Stimulated activated naive CD4-positive, alpha-beta T cell (primary cell): ENCODE measurements at places on chromosomes 5 and 9.
A peak's percentile ranks its signal among the peaks of the same experiment; 100 is the strongest.

DNA sequence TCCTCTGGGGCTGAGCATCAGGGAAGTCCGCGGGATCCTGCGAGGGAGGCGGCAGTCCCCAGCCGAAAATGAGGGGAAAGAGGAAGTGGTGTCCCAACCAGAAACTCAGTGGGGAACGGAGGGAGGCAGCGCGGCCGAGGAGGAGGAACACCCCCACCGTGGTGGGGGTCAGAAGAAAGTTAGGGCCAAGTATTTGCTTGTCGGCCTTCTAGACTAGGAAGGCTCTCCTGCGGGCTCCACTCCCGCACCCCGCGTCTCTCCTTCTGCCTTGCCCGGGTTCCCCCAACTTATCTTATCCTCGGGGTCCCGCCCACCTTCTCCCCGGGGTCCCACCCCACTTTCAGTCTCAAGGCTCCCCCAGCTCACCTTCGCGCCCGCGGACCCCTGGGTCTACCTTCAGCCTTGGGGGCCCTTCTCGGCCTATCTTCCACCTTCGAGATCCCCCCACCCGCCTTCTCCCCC is 557 bp upstream of the PHF2 start:
- peak; percentile 56 for DNase-seq

- DNase-seq, result no peak
Observed at GRCh38 chr5:82522897-82523296, 244.7 kb upstream of the RPS23 start.

DNA sequence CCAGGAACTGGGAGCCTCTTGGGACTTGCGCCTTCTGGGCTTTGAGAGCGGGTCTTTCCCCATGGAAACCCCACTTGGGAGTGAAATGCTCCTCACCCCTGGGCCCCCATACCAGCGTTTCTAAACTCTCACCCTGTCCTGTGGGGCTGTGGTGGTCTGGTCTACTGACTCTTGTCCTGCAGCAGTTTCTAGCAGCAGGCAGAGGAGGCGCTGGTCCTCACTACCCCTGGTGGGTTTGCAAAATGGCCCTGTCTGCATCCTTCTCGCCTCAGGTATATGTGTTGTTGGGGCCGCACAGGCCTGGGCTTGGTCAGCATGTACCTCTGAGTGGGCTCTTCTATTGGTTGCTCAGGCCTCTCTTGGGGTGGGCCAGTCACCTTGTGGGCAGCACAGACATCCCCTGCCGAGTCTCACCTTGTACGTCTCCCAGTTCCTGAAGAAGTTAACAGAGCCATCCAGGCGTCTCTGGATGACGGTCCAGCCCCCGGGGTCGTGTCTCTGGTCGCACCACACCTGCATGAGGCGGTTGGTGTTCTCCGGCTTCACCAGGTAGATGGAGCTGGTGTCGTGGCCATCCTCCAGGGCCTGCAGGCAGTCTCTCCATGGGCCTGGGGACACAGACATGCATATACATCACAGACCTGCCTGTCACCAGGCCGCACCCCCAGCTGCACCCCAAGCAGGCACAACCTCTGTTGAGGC is 29.0 kb downstream of the ANGPTL2 start:
- no peak for DNase-seq

DNA sequence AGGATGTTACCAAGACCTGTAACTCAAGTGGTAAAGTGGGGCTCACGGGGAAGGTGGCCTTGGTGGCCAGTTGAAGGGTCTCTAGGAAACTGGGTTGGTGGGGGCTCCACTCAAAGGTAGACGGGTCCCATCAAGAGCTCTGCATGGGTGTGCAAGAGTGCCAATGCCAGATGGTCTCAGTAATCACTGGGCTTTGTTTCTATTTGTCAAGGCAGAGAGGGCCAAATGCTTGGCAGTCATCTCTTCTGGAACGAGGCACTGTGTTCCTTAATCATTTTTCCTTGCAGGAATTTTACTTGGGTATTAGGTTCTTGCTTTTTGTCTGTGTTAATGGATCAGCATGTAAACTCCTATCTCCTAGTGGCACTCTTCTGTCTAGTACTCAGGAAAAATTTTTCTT is 220.8 kb downstream of the DIRAS2 start:
- no peak for DNase-seq

DNA sequence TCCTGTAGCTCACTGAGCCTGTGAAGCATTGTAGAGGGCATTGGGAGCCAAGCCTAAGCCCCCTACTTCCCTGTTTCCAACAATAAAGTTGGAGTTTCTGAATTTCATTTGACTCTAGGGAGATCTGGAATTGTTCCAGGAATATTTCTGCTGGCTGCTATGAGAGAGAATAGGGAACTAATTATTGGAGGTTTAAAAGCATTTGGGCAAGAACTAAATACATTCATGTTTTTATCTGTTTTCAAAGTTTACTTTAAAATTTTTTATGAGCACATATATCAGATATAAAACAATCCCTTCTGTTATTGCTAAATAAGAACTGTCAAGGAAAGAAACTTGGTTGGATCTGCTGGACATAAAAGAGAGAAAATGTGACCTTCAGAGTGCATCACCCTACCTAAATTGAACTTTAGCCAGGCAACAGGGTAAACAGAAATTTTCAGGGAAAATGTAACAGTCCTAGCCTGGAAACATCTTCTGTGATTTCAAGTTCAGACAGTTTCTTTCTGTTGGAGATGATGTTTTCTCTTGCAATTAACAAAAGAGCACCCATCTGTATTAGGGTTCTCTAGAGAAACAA is 19.3 kb upstream of the LECT2 start:
- DNase-seq, result no peak

DNA sequence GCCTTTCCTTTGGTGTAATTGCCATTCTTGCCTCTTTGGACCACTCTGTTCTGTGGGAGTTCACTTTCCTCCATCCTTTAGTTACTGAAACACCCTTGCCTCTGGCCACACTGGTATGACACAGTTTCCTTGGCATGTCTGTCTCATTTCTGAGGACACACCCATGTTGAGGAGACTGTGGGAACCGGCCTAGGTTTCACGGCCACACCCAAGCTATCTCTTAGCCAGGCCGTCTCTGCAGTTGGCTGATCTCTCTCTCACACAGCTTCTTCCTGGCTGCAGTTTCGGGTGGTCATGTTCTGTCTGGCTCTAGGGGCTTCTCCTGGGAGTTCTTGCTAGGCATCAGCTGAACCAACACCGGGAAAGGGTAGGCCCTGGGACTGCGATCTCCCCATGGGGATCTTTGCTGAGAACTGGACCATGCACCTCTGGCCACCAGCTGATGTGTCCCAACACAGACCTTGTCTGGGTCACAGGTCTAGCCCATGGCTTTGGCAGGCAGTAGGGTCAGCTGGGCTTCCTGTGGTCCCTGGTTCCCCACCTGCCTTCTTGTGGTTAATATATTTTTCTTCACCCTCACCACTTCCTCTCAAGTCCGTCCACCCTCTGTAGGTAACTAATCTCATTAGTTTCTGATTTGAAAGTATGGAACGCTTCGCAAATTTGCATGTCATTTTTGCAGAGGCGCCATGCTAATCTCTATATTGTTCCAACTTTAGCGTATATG is 24.9 kb downstream of the ARHGEF37 start:
- DNase-seq, result no peak

DNA sequence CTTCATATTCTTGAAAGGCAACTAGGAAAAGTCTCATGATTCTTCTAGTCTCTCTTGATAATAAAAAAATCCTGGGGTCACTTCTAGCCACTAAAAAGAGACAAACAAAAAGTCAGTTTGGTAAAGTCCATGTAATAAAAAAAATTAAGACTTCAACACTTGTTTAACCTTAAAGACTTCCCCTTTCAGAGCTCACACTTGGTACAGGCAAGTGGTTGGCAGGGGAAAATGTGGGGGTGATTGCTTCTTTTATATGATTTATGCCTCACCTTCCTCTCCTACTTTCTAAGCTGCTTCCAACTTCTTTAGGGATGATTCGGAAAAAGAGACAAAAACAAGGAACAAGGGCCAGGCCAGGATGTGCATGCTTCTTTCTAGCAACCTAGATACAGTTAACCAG is 5.1 kb upstream of the ERCC6L2 start:
- no peak for DNase-seq
